ENCODE measurements at places on chromosomes 3 and 15.

GRCh38 chr3:10317311-10317960, 3.5 kb downstream of the SEC13 start:
- no peak for DNase-seq

DNA sequence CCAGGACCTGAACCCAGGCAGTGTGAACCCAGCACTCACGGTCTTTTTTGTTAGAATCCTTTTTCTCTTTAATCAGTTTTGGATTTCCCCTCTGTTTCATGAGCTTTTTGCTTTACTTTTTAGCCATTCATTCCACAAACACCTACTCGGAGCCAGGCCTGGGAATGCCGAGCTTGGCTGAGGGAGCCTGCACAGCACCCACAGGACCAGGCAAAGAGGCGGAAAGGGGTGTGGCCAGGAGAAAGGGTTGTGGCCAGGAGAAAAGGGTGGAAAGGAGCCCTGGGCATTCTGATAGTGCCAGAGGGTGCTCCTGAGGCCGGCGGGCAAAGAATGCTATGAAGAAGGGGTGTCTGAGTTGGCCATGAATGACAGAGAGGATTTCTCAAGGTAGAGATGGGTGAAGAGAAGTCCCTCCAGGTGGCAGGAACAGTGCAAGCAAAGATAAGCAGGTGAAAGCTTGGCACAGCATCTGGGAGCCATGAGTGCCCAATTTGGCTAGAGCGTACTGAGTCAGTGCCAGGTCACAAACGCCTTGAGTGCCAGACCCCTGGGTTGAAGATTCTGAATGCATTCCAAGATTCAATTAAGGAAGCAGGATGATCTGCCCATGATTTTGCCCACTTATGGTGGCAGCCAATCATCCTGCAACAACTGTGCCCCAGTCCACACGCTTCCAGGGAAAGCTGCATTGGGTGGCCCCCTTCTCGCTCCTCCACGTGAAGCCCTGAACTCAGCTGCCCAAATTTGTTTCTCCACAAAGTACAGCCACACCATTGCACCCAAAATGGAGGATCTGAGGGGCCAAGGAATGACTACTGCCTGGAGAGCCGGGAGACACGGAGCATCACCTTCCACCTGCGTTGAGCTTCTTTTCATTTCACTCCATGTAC, 157.2 kb downstream of the XXYLT1 start:
- no peak for DNase-seq

DNA sequence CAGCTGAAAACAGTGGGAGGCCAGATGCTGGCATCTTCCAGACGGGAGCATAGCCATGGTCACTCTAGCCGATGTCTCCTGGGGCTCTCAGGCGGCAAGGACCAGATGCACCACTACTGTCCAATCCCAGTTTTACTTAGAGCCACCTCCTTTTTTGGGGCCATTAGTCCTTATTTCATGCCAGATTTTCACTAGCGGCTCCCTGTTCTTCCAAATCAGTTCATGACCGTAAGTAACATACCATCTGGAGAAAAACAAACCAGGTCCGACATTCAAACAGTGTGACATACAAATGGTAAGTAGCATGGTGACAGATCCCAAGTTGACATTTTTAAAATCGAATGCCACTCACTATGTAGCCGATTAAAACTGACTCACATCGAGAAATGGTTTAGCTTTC, 4.1 kb upstream of the MAP6D1 start:
- no peak for DNase-seq

GRCh38 chr15:101568309-101568708, 78.8 kb upstream of the PCSK6 start:
- no peak for DNase-seq

DNA sequence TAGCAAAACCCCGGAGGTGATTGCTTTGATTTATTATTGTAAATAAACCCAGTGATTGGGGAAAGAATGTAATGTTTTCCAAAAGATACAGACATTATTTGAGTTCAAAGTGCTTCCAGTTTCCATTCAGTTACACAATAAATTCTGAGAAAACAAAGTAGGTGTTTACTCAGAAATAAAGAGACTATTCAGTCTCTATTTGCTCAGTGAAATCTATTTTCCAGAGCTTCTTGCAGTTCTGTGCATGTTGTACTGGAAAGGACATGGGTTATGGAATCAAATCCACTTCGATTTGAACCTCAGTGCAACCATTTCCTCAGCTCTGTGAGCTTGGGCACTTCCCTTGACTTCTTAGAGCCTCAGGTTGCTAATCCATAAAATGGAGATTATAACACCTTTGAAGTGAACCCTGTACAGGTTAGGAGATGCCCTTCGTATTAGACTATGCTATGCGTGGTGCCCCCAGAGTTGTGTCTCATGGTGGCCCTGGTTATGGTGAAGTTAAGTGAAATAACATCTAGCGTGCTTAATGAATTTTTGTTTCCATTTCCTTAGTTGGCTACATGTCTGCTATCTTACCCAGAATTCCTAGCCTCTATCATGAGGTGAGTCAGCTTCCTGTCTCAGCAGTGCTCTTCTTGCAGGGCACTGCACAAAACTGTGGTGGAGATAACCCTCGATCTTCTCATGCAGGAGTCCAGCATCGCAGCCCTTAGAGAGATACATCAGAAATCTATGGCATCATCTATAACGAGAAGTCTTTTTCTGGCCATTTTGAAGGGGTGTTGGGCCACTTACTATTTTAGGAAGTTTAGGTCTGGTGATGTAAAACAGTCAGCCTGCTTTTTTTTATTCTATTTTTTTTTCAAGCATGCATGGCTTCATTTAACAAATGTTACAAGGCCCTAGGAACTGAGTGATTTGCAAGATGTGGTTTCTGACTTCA, 97.7 kb downstream of the RPL39L start:
- peak; percentile 41 for DNase-seq

DNA sequence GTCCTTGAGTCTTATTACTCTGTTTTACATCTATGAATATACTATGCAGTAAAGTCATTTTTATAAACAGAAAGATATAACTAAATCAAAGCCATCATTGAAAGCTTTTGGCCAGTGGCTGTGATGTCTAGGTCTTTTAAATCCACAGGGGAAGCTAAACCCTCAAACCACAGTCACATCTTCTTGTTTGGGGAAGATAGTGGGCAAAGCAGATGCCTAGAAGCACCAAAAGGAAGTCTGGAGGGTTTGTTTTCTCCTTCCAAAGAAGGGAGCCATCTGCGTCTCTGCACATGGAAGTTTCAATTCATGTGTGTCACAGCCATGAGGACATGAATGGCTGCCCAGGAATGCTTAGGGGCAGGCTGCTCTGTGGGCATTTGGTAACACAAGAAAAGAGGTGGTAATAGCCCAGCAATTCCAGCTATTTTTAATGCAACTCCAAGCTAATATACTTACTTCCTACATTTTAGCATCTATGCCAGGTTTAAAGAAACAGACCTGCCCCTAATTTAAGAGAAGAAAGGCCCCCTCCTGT, 322.2 kb downstream of the SLC9A9 start:
- no peak for DNase-seq

DNA sequence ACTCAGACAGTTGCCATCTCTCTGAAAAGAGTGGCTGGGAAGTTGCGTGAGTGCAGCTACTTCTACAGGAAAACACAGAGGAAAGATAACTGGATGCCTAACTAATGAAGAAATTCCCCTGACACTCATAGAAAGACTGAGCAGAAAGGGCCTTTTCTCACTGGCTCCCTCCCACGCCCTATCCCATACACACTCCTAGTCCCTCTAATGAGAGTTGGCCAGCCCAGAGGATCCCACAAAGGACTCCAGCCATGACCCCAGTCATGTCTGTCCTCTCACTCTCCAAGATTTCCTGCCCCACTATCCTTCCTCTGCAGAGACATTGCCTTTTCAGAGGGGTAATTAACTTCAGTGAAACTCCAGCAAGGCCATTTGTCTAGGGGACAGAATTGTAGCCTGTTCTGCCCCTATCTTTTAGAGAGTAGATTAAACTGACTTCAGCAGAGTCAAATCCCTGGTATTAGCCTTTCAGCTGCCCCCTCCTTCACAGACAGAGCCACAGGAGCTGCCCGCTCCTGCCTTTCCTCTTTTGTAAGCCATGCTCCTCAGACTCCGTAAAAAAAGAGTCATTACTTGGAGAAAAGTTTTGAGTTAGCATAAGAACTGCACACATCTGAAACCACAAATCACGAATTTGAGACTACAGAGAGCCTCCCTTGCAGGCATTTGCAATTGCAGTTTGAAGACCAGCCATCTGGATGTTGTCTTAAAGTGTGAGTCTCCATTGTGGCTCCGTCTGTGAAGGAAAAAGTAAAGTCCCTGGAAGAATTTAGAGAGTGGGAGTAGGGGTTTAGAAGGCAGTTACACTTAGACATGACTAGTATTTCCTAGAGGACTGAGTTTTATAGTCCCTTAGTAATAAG, 129.1 kb upstream of the SEMA6D start:
- no peak for DNase-seq

DNA sequence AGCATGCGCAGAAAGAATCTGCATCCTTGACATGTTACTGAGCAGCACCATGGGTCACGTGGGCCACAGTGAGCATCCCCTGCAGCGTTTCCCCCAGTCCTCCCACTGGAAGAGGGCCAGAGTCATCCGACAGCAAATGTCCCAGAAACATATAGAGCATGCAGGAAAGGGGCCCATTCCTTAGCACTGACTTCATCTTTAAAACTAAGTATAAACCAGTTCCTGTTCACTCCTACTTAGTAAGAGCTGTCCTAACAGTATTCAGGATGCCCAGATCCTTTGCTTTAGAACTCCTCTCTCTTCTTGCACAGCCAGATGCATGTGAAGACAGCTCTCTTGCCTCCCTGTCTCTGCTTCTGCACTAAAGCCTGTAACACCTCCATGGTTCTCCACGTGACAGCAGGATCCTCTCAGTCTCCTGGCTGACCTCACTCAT, 79.3 kb upstream of the OXTR start:
- DNase-seq: no peak

DNA sequence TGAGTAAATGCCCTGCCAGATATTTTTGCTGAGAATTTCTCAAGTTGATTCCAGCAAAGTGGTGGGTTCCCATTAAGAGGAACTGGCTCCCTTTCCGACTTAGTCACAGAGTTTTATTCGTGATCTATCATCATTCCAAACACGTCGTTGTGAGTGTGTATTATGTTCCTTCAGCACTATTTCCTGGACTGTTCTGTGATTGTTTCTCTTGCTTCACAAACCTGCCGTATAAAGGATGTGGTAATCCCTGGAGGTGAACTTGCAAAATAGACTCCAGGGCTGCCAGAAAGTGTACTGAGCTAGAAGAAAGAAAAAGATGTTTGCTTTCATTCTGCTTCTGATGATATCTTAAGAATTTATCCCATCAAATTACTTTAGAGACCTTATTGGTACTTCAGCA, 14.5 kb upstream of the CAPN3 start:
- no peak for DNase-seq

GRCh38 chr3:37024092-37024491, 30.8 kb downstream of the MLH1 start:
- DNase-seq: no peak

DNA sequence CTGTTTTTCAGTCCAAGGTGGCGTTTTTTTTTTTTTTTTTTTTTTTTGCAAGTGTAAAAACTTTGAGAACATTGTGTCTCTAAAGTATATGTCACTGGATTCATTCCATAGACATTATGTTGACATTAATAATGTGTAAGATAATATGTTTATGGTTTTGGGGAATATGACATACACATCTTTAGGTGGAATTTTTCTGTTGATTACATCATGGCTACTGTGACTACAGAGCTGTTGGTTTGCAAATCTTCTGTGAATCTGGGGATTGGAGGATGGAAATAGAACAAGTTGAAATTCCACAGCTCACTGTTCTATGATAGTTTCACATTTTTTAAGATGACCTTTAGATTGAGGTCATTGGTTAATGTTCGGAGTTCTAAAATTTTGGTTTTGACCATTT, 24.4 kb upstream of the PLSCR2 start:
- no peak for DNase-seq

DNA sequence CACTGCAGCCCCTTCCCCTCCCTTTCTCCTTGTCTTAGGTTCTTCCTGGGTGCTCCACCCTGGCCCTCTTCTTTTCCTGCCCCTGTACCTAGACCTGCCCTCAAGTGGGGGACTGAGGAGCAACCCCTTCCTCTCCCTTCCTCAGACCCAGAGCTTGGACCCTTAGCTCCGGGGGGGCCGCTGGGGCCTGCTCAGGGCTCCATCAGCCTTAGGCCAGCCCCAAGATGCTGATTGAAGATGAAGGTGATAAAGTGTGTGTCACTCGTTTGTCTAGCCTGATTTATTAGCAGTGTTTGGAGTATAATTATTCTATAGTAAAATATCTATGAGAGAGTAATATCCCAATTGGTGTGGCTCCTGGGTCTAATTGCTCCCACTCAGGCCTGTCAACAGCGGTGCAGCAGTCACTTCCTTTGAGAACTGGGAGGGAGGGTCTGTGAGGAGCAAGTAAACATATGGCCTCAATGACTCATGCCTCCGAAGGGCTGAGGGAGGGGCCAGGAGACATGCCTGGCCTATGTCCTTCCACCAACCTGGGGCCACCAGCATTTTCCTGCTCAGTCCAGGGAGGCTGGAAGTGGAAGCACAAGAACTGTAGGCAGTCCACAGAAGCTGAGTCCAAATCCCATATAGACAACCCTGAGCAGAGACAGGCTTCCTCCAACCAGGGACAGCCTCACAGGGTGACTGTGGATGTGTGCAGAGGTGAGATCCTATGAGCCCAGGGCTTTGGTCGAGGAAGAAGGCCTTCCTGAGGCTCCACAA, 123.2 kb downstream of the DNAJB8 start:
- no peak for DNase-seq

GRCh38 chr15:28943611-28944230, 57.9 kb downstream of the APBA2 start:
- DNase-seq: no peak

DNA sequence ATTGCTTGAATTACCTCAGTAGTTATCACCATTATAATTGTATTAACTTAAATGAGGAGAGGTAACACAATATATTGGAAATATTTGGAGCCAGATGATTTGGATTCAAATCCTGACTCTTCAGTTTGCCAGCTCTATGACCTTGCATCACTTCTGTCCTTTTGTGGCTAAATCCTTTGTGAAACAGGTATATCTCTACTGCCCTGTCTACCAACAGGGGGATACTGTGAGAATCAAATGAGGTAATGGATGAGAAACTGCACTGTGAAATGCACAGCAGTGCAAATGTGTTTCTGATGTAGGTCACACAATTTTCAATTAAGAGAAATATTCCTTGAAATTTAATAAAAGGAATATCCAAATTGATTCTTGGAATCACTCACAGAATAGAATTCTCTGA, 58.8 kb downstream of the CCDC54 start:
- DNase-seq: no peak

DNA sequence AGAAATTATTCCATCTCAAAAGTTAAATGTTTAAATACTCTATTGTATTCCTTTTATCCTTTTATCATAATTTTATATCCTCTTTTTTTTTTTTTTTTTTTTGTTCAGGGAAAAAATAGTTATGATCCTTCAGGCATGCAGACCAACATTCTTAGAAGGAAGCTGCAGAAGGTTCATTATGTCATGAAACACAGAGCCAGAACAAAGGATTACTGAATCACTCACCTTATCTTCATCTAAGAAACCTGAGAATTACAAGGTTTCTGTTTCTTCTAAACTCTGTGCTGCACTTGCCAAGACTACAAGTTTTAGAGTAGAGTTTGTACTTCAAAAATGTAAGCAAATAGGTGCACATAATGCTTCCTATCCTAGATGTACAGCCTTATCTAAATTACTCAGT, 3.3 kb downstream of the PLCH1 start:
- DNase-seq: no peak
